Hindlimb muscle (tissue), 1 donor: ENCODE measurements at places on chromosomes 7 and 10. TPM values are rescaled to one million over a fixed set of nuclear protein-coding genes. Genes with fewer than 3 reads are reported as not detected.

The BICC1 gene
- polyA plus RNA-seq, result 14.9 TPM

The DLX5 gene
- polyA plus RNA-seq, result 0.35 TPM

The MYO1G gene
- 0.59 TPM for polyA plus RNA-seq

The ADRA2A gene
- polyA plus RNA-seq, result 3.7 TPM

The CISD1 gene
- 17.4 TPM for polyA plus RNA-seq

The GNAT3 gene
- not detected for polyA plus RNA-seq

The CTTNBP2 gene
- 1.5 TPM for polyA plus RNA-seq

The CPED1 gene
- 8.2 TPM for polyA plus RNA-seq

The GHRHR gene
- polyA plus RNA-seq, result 0.58 TPM

The TMEM229A gene
- 0.09 TPM for polyA plus RNA-seq

The CYP2C19 gene
- polyA plus RNA-seq, result not detected

The POLR2J3 gene
- polyA plus RNA-seq, result 75.4 TPM

The DOCK4 gene
- polyA plus RNA-seq, result 10.6 TPM

The KBTBD2 gene
- polyA plus RNA-seq, result 40.4 TPM

The GRM3 gene
- 0.14 TPM for polyA plus RNA-seq
